Suppressor macrophage treated with lipopolysaccharide for 4 hours (primary cell): ENCODE measurements at places on chromosomes 12 and 14.

GRCh38 chr14:61438860-61439765 lies 117.7 kb downstream of the PRKCH start:
- peak; percentile 84 for DNase-seq

DNA sequence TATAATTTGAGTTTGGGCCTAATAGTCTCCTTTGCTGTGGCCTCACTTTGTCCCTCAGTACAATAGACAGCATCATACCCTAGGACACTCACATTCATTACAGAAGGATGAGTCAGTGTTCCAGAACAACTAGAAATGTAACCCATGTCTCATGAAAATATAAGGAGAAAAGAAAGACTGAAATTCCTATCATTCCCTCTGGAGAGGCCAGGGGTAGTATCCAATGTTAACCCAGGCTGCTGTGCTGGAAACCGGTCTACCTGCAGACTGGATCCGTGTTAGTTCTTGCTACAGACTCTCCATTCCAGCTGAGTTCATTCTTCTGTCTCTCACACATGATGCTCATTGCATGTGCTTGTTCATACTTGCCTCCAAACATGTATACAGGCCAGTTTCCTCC lies 75.8 kb upstream of the HOXC13 start:
- DNase-seq: no peak

- no peak for DNase-seq
These were observed 328.0 kb downstream of the NRXN3 start for GRCh38 chr14:78498062-78498595.

- DNase-seq: peak; percentile 83
These were observed 448 bp downstream of the FBXL14 start for GRCh38 chr12:1594006-1594260.

GRCh38 chr12:110670161-110670701 lies 18.7 kb downstream of the HVCN1 start:
- no peak for DNase-seq

DNA sequence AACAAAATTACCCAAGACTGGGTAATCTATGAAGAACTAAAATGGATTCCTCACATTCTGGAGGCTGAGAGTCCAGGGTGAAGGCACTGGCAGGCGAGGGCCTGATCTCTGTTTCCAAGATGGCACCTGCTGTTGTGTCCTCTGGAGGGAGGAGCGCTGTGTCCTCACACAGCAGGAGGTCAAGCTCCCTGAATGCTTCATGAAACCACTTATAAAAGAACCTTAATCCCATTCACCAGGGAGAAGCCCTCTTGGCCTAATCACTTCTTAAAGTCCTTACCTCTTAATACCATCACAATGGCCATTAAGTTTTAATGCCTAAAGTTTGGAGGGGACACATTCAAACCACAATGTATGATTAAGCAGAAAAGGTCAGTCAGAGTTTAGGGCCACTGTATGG lies 172.4 kb downstream of the EMP1 start:
- no peak for DNase-seq

DNA sequence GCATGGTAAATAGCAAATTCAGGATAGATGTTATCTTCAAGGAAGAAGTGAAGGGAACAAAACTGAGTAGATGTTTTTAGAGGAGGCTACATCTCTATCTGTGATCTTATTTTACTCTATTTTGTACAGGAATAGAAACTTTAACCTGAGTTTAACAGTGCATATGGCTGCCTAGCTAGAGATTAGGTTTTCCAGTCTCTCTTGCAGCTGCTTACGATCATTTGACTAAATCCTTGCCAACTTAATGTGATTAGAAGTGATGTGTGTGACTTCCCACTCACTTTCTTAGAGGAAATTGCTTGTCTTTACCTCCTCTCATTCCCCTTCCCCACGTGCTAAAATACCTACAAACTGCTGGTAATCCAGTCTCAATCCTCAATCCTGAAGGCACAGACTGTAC lies 26.5 kb upstream of the SLC15A5 start:
- DNase-seq: no peak

DNA sequence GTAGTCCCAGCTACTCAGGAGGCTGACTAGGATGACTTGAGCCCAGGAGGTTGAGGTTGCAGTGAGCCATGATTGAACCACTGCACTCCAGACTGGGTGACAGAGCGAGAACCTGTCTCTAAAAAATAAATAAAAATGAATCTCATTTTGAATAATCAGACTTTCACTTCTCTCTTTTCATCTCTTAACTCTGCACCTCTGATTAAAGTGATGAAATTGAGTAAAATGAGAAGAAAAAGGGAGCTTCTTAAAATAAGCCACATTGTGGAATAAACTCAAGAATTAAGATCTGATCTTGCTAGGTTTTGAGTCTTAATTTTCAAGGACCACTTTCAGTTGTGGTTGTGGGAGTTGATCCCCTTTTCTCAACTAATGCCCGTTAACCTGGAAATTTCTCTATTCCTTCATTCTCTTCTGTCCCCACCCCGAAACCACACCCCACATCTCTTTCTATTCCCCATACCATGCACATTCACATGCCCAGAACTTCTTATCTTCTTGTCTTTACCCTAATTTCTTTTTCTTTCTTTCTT lies 70.9 kb upstream of the ETV6 start:
- no peak for DNase-seq

- DNase-seq: peak; percentile 40
These were observed 8.1 kb upstream of the LRRK2 start for GRCh38 chr12:40216516-40217288.

- no peak for DNase-seq
These were observed 43.1 kb upstream of the GTF2A1 start for GRCh38 chr14:81263777-81264410.

GRCh38 chr12:69501154-69501895 lies 31.1 kb downstream of the FRS2 start:
- DNase-seq: no peak

DNA sequence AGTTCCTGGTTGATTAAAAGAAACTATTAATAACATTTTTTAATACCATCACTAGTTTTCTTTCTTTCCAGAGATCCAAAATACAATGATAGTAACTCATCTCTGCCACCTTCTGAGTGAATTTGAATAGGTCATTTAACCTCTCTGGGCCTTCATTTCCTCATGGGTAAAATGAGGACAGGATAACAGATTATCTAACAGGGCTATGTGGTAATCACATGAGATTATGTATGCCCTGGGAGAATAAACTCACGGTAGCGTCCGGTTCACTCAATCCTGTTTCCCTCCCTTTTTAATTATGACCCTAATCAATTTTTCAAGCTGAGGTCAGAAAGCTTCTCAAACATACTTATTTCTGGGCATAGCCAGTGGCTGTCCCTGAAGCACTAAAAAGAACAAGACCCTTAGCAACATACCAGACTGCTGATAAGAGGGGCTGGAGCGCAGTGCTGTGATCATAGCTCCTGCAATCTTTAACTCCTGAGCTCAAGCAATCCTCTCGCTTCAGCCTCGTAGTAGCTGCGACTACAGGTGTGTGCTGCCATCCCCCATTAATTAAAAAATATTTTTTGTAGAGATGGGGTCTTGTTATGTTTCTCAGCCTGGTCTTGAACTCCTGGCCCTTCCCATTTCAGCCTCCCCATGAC lies 24.2 kb downstream of the ATXN2 start:
- DNase-seq: no peak

GRCh38 chr14:63436286-63437098 lies 106.7 kb downstream of the PPP2R5E start:
- DNase-seq: no peak

DNA sequence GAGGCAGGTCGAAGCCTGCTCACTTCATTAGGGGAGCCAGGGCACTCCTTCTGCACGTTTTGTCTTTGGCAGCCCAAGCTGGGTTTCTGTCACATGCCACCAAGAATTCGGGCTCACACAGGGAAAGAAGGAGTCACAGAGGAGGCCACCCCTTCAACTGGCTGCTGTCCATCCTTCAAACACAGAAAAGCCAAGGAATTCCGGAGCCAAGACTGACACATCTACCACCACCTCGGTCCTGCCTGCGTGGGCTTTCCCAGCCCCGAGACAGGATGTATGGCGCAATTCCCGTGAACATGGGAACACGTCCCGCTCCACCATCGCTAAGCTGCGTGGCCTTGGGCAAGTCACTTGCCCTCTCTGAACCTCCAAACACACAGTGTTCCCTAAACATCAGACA lies 70.4 kb downstream of the NCOR2 start:
- peak; percentile 48 for DNase-seq

DNA sequence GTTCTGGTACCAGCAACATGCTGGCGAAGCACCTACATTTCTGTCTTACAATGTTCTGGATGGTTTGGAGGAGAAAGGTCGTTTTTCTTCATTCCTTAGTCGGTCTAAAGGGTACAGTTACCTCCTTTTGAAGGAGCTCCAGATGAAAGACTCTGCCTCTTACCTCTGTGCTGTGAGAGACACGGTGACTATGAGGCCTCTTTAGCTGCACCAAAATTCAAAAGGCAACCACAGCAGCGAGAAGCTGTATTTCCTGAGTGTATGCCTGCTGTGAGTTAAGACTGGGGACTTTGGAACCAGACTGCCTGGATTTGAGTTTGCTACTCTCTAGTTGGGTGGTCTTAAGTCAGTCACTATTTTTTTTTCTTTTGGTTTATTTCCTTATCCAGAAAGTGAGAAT lies 8.7 kb upstream of the OR10G2 start:
- no peak for DNase-seq

DNA sequence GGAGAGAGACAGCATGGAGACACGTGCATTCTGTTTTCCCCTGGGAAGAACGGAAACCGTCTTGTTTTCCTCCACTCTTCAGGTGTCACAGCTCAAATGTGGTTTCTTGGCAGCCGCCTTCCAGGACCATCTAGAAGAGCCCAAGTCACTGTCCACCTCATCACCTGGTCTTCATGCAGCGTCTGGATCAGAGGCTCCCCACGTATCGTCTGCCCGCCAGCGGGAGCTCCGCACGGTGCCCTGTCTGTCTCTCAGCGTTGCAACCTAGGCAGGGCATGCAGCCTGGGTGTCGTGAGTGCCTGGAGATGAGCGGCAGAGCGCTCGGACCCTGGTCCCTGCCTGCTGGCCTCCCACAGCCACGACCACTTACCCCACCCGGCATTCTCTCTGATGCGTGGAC lies 117.5 kb downstream of the PIWIL1 start:
- no peak for DNase-seq

GRCh38 chr14:51607711-51608110 lies 44.0 kb upstream of the FRMD6 start:
- no peak for DNase-seq

- no peak for DNase-seq
These were observed 433.6 kb downstream of the ZFP36L1 start for GRCh38 chr14:68359022-68359836.

GRCh38 chr12:66127650-66128049 lies 2.9 kb downstream of the LLPH start:
- DNase-seq: no peak

DNA sequence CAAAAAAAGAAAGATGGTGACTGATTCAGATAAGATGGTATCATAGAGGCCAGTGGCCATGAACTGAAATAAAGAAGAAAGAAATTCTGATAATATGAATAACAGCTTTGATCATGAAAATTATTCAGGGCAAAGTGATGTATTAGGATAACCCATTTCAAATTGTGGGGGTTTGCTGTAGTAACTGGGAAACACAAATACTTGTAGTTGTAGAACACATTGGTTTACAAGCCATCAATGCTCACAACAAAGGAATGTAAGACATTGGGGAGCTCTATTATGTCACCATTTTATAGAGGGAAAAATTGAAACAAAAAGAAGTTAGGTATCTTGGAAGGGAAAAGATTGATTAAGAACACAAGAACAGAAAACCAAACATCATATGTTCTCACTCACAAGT lies 140.4 kb upstream of the FRMD6 start:
- no peak for DNase-seq

- DNase-seq: no peak
These were observed 2.1 kb downstream of the NOXRED1 start for GRCh38 chr14:77421201-77421600.

DNA sequence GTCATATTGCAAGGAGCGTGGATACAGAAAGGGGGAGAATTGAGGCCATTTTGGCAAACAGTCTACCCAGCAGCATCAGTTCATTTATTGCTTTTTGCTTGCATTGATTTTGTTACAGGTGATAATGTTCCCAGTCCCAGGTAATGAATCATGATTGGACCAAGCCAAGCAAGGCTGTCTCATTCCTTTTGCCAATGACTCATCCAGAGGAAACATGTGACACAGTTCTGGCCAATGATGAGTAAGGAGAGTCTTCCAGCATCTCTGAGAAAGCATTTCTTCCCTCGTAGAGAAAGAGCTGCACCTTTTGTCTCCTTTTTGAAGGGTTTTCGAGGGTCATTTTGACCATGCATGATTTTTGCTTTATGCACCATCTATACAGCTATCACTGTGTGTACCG lies 68.2 kb downstream of the SLC15A4 start:
- DNase-seq: no peak

DNA sequence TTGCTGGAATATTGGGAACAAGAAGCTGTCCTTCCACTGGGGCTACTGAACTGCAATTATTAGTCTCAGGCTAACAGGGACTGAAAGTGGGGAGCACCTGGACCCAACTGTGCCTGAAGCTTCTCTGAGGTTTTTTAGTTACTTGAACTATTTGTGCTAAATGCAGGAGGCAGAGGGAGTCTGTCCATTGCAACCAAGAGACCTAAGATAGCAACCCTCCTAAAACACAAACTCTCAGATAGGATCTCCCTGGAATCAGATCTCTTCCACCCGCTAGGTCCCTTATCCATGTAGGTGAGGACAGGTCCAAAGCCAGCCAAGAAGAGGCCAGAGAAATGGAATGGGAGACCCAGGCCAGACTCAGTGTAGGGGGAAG lies 58.1 kb downstream of the NCOR2 start:
- no peak for DNase-seq

DNA sequence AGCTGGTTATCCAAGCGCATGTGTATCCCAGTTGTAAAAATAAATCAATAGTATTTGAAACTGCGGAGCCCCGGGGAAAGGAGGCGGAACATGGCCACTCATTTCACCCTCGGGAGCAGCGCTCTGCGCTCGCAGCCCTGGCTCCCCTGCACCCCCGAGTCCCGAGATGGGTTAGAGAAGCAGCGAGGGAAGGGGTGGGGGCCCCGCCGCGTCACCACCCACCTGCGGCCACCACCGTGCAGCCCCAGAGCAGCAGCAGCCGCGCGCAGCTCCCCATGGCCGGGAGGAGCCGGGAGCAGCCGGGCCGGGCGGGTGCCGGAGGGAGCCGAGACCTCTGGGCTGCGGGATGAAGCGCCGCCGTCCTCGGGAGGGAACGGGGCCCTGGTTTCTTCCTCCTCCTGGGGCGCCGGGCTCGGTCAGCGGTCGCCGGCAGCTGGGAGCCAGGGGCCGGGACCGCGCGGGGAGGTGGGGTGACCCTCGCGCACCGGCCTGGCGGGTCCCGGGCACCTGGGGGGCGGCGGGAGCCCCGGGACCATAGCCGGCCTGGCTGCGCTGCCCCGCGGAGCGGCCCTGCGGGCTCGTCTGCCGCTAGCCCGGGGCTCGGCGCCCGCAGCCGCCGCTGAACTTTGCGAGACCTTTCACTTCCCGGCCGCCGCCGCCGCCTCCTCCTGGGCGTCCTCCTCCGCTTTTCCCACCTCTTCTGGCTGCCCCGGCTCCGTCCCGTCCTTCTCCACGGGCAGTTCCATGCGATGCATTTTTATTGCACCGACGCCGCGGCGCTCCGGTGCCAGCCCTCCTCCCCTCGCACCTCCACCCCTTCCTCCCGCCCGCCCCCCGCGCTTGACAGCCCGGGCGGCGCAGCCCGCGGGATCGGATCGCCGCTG lies at the start of gene NTN4:
NTN4 (minus strand) TSS at position 732 of the 884 bp plus-strand sequence; CDS start at position 277, 455 bp downstream.
- peak; percentile 36 for DNase-seq
